ENCODE measurements at places on chromosomes 5 and 9. TPM values are rescaled to one million over a fixed set of nuclear protein-coding genes. Genes with fewer than 3 reads are reported as not detected.

SIT1 gene
- 195 TPM for total RNA-seq

CARTPT gene
- not detected for total RNA-seq

C1QTNF3 gene
- 4.5 TPM for total RNA-seq

NEUROG1 gene
- total RNA-seq = not detected

C5orf58 gene
- total RNA-seq = not detected

EPB41L4A gene
- total RNA-seq = 1.2 TPM

MYMK gene
- not detected for total RNA-seq

SLIT3 gene
- total RNA-seq = not detected

OCLN gene
- 3.9 TPM for total RNA-seq
